ENCODE measurements at places on chromosomes 12 and 14. TPM values are rescaled to one million over a fixed set of nuclear protein-coding genes. Genes with fewer than 3 reads are reported as not detected.
A peak's percentile ranks its signal among the peaks of the same experiment; 100 is the strongest.

The PLEKHD1 gene
- 0.08 TPM for total RNA-seq

The SLC39A2 gene
- not detected for total RNA-seq

The TSFM gene
- total RNA-seq, result 24.4 TPM

The DAD1 gene
- total RNA-seq, result 124 TPM

The RAD51AP1 gene
- total RNA-seq, result 44.6 TPM

The CCDC198 gene
- total RNA-seq, result not detected

The LAG3 gene
- 52.1 TPM for total RNA-seq

The REM2 gene
- total RNA-seq, result 1.2 TPM

The OVCH1 gene
- total RNA-seq, result not detected

DNA sequence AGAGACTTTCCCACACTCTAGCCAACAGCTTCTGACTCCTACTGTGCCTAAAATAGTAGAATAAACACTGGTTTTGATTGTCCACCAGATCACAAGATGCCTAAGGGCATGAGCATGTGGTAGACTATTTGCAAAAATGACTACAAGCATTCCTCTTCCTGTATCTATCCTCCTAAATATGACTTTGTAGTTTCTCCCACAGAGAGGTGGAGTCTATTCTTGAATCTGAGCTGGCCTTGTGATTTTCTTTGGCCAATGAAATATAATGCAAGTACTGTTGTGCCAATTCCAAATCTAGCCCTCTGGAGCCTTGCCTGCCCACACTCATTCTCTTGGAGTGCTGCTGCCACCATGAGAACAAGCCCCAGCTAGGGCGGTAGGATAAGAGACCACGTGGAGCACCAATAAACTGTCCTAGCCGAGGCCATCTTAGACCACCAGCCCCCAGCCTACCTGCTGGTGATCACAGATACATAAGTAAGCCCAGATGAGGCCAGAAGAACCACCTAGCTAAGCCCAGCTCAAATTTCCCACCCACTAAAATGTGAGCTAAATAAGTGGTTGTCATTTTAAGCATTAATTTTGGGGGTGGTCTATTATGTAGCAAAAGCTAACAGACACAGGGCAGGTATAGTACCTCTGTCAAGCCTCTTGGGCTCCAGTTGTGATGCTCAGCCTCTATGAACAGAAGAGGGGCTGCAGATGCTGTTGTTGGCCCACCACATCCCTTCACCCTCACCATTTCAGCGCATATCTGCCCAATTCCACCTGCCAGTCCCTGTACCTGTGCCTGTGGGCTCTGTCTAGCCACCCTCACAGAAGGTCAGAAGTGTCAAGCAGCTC is 17.9 kb downstream of the ZFP36L1 start:
- DNase-seq, result no peak

- no peak for DNase-seq
Observed at GRCh38 chr14:79734656-79735055, 476.6 kb downstream of the DIO2 start.

DNA sequence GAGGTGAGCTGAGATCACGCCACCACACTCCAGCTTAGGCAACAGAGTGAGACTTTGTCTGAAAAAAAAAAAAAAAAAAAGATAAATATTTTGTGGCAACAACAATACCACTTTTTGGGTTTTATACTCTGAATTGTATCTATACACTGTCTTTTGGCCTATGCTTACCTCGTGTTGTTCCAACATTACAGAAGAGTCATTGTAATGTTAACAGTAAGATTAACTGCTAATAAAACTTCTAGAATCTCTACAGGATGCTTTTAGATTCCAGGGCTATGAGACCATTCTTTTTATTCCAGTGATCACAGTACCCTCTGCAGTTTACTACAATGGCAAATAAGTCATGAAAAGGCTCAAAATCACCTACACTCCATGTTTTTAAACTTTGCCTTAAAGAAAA is 11.6 kb downstream of the IFT81 start:
- DNase-seq, result no peak

GRCh38 chr14:89085231-89085731 is 260.8 kb downstream of the TTC8 start:
- DNase-seq, result no peak

DNA sequence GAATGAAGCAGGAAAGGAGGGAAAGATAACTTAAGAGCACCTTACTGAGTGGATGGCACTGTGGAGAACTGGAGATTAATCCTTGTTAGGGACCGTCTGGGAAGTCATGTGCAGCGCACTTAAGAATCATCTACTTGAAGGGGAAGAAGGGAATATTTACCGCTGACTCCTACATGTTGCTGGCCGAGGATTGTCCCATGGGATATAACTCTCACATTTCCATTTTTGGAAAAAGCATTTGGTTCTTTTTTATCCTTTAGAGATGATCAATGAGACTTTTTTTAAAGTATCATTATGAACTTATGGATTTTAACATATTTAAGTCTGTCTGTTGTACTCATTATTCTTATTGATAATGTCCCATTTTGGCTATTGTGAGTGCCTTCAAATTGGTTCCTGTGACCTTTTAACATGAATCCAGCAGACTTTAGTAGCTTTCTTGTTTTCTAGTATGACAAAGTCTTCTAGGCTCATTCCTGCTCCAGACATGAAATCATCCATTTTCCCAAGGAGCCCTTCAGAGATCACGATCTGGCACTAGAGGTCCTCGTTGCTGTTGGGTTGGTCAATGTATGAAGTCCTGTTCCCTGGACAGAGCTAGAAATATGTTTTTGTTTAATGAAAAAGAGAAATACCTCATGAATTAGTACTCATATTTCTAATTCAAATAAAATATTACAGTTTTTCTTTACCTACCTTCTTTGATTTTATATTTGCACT is 20.2 kb upstream of the FAM234B start:
- DNase-seq, result no peak

GRCh38 chr12:83408146-83408545 is 721.4 kb downstream of the TMTC2 start:
- DNase-seq, result no peak

- no peak for DNase-seq
Observed at GRCh38 chr12:53101931-53102781, 1.1 kb upstream of the SOAT2 start.

DNA sequence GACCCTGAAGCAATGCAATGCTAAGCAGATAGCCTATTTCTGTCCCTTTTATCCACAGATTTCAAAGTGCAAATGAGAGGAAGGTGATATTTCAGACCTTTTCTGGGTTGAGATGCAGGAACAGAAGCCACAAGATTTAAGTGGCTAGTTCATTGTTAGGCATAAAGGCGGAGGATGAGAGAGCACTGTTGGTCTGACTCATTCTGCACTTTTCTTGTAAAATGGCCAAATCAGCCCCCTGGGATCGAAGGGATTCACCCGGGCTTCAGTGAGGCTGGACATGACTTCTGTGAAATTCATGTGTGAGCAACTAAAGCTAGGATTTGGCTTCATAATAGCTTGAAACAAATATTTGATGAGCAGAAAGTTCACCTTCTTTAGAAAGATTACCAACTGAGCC is 101.9 kb upstream of the OVCH1 start:
- no peak for DNase-seq

GRCh38 chr14:94056579-94057308 is 24.3 kb downstream of the DDX24 start:
- DNase-seq, result no peak

- DNase-seq, result peak; percentile 59
Observed at GRCh38 chr12:64608901-64609535, 1.3 kb upstream of the RASSF3 start.

GRCh38 chr12:71655495-71655894 is 8.2 kb downstream of the ZFC3H1 start:
- DNase-seq, result no peak

GRCh38 chr14:54148251-54148650 is 191.6 kb upstream of the BMP4 start:
- DNase-seq, result no peak

DNA sequence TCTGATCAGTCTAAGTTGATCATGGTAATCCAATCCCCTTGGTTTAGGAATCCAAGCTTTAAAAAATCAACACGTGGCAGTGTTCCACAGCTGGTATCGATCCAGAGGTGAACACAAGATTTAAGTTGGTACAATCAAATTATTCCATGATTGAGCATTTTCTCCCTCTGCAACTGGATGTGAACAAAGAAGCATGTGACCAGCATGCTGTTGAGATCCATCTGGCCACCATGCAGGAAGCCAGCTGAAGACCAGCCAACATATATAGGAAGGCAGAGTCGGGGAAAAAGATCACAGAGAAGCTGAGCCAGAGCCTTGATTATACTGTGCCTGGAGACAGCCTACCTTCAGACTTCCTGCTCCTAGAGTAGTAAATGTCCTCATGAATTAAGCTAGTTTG is 158.3 kb downstream of the SEC23A start:
- DNase-seq, result no peak
